Activated CD4-positive, alpha-beta T cell treated with anti-CD3 and anti-CD28 coated beads for 48 hours (primary cell): ENCODE measurements at places on chromosomes 12 and 14.
A peak's percentile ranks its signal among the peaks of the same experiment; 100 is the strongest.

GRCh38 chr14:105119408-105120025 is 49.1 kb downstream of the JAG2 start:
- DNase-seq: no peak

GRCh38 chr12:2003676-2004112 is 563 bp downstream of the DCP1B start:
- no peak for DNase-seq

GRCh38 chr12:121033625-121034349 is 5.3 kb downstream of the OASL start:
- peak; percentile 74 for DNase-seq

DNA sequence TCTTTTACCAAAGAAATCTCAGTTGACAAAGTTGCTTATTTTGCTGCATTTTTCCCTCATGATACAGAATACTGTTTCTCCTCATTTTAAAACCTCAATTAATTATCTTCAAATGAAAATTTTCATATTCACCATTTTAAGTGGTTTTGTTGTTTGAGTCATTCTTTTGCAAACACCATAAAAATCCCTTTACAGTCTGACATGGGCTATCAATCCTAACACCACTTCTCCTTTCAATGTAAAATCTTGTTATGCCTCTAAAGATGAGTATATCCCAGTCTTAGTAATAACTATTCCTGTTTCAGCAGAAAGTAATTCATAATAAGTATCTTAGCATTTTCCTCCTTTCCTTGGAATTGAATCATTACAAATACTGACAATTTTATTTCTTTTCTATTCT is 192.2 kb downstream of the SYT1 start:
- no peak for DNase-seq

- no peak for DNase-seq
These were observed 41.2 kb upstream of the C12orf75 start for GRCh38 chr12:105289114-105289904.

DNA sequence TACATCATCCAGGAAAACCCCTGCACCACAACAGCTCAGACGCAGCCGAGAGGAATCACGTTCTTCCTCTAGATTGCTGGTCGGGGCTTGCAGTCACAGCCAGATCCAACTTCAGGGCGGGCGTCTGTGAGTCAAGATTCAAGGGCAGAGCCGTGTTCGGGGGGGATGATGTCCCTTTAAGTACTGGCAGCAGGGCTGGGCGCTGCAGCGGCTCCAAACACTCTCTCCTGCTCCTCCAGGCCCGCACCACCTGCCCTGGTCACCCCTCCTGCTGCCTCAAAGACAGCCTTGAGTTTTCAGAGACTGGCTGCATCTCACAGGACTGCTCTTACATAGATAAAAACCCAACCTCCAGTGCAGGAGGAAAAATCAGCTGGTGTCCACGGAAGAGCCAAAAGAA is 68.3 kb downstream of the KDM2B start:
- DNase-seq: no peak

- peak; percentile 89 for DNase-seq
These were observed at the start of gene CDKN1B for GRCh38 chr12:12716793-12717585. CDKN1B (plus strand) TSS chr12:12717368; CDS start chr12:12717840, 472 bp downstream.

- DNase-seq: no peak
These were observed 252.1 kb upstream of the NAV3 start for GRCh38 chr12:77578466-77579220.

- no peak for DNase-seq
These were observed 47.4 kb downstream of the TPCN1 start for GRCh38 chr12:113268621-113269020.

GRCh38 chr14:51547260-51547659 is 104.5 kb upstream of the FRMD6 start:
- no peak for DNase-seq

GRCh38 chr12:70467918-70468733 is 102.0 kb downstream of the KCNMB4 start:
- no peak for DNase-seq

DNA sequence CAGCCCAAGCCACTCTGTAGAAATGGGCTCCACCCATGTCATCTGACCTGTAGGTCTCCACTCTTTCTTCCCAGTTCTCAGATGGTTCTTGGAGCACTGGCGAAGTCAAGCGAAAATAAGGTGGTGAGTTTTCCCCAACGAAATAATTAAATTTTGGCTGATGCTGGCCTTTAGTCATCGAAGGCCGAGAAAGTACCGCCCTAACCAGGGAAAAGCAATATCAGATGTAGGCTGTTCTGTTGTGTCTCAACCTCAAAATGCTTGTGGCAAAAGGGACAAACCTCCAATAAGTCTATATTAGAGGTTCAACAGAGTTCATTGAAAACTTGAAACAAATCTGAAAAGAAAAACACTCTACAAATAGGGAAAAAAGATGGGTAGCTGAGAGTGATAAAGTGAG is 48.6 kb upstream of the BCAT1 start:
- no peak for DNase-seq

DNA sequence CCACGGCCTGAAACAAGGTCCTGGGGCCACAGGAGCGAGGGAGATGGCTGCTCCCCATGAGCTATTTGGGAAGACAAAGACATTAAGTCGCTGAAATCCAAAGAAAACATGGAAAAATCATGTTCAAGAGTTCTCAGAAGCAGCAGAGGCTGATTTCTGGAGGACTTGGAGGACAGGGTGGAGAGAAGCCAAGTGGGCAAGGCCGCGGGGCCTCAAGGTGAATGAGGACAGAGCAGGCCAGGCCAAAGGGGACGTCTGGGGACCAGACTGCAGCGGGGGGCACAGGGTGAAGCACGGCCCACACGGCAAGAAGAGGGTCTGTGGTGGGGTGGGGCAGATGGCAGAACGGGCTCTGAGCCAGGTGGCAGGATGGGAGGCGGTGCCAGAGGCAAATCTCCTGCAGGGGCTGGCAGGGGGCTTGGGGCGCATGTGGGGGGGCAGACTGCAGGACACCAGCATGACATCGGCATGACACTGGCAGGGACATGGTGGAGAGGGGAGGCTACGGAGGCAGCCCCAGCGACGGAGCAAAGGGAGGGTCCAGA is 48.9 kb downstream of the RNF34 start:
- DNase-seq: no peak

DNA sequence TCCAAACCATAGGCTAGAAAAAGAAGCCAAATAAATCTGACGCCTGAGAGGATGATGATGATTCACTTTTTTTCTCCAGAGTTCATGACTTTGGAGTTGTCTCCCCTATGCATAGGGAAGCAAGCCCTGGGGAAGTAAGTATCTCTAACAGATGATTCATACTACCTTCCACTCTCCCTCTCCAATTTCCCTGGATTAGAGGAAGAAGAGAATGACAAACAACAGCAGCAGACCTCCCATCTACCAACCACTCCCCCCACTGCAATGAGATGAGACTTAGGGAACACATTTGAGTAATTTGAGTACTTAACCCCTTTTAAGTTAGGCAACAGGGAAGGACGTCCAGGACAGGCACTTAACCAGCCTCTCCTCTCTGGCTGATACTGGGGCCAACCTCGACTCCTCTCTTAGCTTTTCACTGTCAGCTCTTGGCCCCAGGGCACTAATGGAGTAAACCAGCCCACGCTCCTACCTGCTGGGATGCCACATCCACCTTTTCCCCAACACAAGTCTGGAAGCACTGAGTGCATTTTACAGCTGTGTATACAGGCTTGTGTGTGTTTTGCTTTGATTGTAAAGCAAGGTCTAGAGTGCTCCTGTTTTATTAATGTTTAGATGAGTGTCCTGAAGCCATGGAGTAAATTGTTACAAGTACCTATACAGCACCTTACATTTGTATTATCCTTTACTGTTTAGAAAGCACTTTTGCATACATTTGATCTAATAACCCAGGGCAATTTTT is 180.7 kb downstream of the PHLDA1 start:
- no peak for DNase-seq

GRCh38 chr12:114186241-114187002 is 219.5 kb downstream of the TBX5 start:
- no peak for DNase-seq

- peak; percentile 52 for DNase-seq
These were observed 12.5 kb downstream of the P2RX7 start for GRCh38 chr12:121145221-121145620.

GRCh38 chr12:65500091-65500900 is 221.8 kb downstream of the MSRB3 start:
- DNase-seq: no peak

DNA sequence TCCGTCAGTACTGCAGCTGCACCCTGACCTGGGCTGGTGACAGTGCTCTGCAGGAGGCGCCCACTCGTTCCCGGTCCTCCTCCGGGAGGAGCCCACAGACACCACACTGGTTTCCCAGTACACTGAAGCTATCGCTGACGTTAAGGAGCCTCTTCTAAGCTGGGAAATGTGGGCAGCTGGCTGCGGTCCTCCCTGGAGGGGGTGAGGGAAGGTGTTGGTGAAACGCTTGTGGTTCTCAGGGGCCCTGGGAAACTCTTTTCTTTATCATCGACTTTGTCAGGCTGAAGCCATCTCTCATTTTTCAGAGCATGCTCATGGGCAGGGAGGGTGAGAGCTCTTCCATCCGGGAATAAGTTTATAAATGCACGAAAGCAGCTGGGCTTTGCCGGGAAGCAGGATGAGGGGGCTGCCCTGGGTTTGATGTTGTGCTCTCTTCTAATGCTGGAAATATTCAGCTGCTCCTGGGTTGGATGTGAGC is 176.0 kb downstream of the CHST11 start:
- DNase-seq: no peak

DNA sequence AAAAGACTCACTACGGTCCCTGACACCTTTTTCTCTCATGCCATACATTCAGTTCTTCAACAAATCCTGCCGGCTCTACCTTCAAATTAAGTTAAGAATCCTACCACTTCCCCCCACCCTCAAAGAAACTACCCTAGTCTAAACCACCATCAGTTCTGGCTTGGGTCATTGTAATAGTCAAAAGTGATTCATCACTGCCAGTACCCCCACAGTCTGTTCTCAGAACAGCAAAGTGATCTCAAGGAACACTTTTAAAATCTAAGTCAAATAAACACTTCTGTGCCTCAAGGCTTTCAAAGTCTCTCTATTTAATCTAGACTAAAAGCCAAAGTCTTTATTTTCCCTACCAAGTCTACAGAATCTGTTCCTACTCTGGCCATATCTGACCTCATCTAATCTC is 12.0 kb upstream of the FAM234B start:
- DNase-seq: no peak

DNA sequence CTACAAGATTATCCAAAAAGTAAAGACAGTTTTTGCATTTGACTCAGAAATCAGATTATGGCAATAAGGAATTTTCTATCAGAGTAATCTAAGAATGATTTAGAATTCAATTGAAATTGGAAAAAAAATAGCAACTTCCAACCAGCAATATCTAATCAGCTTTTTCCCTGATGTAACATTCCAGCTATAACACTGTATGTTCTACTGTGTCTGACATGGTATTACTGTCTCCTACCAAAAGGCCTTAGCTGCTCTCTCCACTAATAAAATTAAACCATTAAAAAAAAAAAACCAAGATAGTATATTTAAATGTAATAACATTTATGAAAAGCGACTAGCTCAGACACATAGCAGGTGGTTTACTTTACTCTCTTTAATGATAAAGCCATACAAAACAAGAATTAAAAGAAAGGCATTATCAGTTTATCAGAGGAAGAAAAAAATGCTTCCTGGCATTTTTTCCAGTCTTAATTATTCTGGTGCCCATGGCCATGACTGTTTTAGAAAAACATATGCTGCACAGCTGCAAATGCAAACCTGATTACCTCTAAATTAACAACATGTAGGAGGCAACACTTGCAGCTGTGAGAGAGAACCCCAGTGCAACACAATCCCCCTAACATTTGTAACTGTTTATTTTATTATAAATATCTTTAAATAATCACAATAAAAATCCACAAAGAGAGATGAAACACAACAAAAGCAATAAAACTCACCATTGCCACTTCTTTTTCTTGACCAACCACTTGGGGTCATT is 28.8 kb downstream of the PHLDA1 start:
- DNase-seq: no peak

DNA sequence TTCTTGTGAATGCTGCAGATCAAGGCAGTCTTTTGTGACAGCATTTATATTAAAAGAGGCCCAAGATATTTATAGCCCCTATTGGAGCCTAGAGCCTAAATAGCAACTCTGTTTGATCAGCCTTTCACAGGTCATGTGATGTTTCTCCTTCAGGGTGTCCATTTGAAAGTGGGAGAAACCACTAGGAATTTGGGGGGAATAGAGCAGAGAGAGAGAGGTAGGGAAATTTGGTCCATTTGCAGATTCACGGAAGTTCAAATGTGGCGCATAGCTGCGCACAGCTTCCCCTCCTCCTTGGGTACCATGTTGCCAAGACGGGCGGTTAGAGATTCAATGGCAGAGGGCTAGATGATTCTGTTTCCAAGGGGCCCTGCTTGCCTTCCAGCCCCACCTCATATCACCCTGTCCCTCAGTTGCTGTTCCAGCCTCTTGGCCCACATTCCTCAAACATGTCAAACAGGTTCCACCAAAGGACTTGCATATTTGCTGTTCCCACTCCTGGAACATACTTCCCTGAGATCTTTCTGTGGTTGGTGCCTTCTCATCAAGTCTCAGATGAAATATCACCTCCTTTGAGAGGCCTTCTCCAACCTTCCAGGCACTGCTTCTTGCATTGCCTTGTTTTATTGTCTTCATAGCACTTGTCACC is 220.8 kb downstream of the CHST11 start:
- DNase-seq: no peak

DNA sequence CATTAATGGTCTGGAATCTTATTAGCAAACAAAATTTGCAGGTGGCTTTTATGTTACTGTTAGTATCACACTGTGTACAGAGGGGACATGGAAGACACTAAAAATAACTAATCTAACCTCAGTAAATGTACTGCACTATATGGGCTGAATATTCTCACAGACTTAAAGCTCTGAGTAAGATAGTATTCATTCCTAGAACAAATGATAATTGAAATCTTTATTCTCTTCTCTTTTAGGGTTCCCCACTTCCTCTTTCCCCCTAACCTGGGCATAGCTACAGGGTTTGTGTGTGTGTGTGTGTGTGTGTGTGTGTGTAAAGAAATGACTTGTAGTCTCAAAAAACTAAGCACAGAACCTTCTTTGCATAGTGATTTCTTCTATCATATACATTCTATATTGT is 21.4 kb upstream of the HECTD1 start:
- DNase-seq: no peak

DNA sequence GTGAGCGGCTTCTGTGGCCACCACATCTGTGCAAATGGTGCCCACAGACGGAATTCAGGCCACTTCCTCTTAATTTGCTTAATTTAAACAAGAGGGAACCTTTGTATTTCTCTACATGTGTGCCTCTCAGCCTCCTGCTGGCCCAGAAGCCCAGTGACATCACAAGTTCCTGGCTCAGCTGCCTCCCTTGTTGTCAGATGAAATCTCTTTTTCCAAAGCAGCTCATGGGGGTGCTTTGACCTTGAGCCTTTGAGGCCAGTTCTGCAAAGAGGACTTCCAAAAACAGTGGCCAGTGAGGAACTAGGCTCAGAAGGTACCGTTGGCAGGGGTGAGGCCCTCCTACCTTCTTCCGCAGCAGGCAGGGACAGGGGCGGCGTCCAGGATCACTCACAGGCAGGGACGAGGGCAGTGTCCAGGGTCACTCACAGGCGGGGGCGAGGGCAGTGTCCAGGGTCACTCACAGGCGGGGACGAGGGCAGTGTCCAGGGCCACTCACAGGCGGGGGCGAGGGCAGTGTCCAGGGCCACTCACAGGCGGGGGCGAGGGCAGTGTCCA is 35.0 kb upstream of the GALNT9 start:
- no peak for DNase-seq

GRCh38 chr12:120887253-120888043 is 16.7 kb downstream of the SPPL3 start:
- DNase-seq: peak; percentile 61

GRCh38 chr12:96497855-96498254 is 8.5 kb downstream of the CFAP54 start:
- no peak for DNase-seq

GRCh38 chr12:57779736-57780135 is 2.9 kb upstream of the TSFM start:
- no peak for DNase-seq

GRCh38 chr12:106137530-106138356 is 1.0 kb downstream of the NUAK1 start:
- no peak for DNase-seq
